ENCODE measurements at places on chromosomes 5 and 9.

DNA sequence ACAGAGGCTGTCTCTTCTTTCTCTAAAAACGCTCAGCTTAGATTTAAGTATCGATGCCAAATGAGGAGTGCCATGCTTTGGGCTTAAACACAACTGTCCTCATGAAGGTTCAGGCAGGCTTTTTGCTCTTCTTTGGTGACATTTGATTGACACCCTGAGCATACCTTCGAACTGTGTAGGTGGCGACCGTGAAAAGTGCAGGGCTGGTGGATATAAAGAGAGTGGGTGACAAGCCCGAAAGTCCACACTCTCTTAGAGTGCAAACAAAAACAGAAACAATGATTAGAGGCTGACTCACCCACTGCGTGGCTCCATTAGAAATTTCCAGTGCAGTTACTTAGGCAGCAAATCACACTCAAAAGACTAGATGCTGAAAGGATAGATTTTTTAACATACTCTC lies 141.7 kb downstream of the SYK start:
- DNase-seq, result no peak

DNA sequence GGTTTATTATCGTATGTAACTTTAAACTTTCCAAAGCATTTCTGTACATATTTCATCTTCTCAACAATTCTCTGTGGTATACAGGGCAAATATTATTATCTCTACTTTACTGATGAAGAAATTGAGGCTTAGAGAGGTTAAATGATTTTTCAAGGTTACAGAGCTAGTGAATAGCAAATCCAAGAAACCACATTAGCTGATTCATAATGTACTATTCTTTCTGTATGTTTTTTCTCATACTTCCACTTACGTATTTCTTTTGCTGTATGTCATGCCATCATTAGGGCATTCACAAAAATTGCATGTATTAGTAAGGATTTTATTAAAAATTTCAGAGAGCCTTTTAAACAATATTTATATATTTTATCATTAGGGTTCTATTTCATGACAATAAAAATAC lies 372.4 kb upstream of the DMAC1 start:
- DNase-seq, result no peak

GRCh38 chr5:89401659-89402058 lies 518.7 kb upstream of the MEF2C start:
- DNase-seq, result no peak

DNA sequence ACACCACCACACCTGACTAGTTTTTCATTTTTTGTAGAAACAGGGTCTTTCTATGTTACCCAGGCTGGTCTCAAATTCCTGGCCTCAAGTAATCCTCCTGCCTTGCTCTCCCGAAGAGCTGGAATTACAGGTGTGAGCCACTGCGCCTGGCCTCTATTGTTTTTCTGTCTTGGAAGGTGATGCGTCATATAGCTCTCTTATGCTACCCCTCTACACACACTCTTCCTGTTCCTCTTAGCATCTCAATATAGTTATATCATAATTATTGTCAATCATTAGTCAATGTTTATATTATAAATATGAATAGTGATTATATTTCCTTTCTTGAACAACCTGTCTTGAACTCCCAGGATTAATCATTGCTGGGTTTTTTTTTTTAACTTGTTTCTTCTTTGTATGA lies 7.3 kb downstream of the PKD2L2 start:
- DNase-seq, result no peak

DNA sequence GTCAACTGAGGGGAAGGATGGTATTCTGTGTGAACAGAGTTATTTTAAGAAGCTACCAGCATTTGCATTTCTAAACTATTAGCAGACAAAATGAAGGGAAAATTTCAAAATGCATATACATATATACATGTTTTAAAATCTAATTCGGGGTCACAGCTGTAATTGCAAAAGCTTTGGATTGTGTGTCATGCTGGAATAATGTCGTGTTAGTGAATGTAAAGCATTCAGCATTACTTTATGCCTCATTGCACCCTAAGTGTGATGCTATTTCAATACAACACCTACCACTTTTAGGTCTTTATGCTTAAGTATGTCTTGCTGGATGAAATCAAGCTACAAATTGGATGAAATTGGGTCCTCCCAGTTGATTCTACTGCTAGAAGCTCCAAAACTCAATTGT lies 687.6 kb upstream of the MEF2C start:
- no peak for DNase-seq

DNA sequence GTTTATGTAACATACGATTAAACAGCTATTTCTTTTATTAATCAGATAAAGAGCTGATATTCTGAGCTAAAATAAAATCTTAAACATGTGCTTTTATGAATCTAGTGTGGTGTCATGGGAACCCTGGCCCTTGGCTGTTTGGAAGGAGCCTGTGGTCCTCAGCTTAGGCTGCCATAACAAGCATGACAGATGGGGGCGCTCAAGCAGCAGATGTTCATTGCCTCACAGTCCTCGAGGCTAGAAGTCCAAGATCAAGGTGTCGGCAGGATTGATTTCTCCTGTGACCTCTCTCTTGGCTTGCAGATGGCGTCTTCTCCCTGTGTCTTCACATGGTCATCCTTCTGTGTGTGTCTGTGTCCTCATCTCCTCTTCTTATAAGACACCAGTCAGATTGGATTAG lies 448.2 kb downstream of the GADD45G start:
- DNase-seq, result no peak

DNA sequence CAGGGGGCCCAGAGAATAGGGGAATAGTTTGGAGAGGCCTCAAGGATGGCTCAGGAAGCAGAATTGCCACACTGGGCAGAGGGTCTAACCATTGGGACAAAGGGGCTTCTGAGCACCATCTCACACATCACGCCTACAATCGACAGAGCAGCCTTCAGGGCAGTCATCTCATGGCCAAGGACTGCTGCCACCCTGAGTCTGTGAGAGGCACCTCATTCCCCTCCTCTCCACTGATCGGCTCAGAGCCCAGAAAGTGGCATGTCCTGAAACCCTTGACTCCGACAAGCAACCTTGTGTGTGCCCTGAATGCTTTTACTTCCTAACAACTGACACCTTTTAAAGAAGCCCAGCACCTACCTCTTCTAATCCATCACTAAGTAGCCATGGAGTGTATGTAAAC lies 128.9 kb upstream of the PTPN3 start:
- DNase-seq, result no peak

DNA sequence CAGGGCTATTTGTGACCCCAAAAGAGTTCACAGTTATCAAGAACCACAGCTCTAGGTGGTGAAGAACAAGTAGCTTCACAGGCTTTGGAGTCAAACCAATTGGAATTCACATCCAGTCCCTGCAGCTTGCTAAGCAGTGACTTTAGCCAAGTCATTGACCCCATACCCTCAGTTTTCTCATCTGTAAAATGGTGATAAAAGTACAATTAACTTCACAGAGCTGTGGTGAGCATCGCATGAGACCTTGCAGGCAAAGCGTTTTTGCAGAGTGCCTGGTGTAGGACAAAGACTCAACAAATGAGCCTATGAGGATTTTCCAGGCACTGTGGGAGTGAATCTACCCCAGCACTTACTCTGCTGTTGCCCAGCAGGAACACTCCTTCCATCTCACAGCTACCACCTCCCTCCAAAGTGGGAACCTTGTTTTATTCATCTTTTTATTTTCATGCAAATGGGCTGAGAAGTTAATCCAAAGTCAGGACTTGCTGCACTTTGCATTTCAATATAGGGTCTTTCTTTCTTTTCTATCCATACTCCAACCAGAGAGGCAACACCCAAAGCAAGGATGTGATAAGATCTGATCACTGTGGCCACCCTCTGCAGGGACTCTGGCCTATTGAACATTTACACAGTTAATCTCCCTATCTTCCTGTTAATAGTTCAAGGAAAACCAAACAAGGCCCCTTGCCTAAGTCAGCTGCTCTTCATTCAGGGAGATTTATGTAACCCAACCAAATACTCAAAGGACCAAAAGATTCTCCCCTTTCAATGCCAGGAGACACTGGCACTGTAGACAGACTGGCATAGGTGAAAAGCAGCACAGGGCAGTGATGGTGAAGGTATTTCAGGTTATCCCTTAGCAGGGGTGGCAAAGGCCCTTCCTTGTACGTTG lies 41.9 kb downstream of the ABCA1 start:
- no peak for DNase-seq

DNA sequence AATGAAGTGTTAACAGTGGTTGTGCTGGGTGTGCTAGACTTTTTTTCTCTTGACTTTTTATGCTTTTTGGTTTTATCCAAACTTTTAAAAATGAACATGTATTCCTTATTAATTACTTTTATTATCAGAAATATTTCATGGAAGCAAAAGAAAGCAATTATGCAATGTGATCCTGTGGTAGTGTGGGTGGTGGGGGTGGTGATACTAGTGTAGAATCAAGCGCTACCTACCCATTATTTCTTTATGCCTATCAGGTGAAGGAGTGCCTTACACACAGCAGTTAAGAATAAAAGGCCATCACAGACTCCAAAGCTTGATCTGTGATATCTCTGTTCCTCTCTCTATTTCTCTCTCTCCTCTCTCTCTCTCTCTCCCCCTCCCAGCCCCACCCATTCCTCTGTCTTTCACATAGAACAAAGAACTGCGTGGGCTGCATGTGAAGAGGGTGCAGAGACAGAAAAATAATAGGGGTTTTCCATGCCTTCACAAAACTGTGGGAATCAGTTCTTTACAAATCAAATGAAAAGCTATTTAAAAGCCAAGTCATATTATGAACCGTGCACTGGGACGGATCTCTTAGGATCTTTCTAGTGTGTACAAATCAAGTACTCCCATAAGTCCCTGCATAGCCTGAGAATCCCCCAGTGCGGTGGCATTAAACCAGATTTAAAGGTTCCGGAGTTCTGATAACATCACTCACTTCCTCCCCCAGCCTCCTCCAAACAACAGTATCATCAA lies 351.2 kb downstream of the RAB3C start:
- DNase-seq, result no peak

GRCh38 chr5:99815-100214 lies 7.8 kb downstream of the PLEKHG4B start:
- DNase-seq, result no peak

DNA sequence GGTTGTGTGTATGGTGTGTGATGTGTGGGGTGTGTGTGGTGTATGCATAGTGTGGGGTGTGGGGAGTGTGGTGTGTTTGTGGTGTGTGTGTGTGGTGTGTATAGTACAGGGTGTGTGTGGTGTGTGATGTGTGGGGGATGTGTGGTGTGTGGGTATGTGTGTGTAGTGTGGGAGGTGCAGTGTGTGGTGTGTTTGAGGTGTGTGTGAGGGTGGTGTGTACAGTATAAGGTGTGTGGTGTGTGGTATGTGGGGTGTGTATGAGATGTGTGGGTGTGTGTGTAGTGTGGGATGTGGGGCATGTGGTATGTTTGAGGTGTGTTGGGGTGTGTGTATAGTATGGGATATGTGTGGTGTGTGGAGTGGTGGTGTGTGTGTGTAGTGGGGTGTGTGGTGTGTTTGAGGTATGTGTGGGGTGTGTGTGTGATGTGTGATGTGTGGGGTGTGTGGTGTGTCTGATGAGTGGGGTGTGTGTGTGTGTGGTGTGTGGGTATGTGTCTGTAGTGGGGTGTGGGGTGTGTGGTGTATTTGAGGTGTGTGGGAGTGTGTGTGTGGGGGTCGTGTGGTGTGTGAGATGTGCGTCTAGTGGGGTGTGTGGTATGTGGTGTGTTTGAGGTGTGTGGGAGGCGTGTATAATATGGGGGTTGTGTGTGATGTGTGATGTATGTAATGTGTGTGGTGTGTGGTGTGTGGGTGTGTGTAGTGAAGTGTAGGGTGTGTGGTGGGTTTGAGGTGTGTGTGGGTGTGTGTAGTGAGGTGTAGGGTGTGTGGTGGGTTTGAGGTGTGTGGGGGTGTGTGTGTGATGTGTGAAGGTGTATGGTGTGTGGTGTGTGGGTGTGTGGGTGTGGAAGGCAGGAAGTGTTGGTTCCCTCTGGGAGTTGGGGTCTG lies 8.6 kb downstream of the ECSCR start:
- no peak for DNase-seq

GRCh38 chr9:88528080-88528790 lies 6.7 kb upstream of the NXNL2 start:
- DNase-seq, result no peak

DNA sequence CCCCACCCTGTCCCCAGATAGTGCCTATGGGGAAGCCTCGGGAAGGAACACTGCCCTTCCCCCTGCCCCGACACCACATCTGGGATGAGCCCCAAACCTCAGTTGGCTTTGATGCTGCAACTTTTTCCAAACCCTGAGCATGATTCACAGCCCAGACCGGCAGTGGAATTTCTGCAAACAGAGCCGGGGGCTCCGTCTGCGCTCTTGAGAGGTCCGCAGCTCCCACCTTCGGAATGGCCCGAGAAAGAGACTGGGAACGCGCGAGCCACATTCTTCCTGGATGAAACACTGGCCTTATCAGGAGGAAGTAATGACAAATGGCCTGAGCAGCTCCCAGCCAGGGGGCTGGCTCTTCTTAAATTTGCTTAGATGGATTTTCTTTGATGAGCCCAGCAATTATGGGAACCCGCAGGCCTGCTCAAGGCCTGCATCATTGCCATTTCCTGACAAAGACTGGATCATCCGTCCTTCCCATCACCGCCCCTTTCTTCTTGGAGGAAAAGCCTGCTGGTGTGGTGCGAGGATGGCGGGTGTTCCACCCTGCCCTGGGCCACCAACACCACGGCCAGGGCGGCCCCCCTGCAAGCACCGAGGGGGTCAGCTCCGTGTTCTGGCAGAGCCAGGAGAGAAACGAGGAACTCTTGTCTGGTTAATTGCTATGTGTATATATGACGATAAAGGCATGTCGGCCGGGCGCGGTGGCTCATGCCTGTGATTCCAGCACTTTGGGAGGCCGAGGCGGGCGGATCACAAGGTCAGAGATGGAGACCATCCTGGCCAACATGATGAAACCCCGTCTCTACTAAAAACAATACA lies 38.8 kb upstream of the COL5A1 start:
- DNase-seq, result peak; percentile 97

GRCh38 chr9:30995956-30996738 lies 1388.3 kb upstream of the ACO1 start:
- DNase-seq, result no peak

DNA sequence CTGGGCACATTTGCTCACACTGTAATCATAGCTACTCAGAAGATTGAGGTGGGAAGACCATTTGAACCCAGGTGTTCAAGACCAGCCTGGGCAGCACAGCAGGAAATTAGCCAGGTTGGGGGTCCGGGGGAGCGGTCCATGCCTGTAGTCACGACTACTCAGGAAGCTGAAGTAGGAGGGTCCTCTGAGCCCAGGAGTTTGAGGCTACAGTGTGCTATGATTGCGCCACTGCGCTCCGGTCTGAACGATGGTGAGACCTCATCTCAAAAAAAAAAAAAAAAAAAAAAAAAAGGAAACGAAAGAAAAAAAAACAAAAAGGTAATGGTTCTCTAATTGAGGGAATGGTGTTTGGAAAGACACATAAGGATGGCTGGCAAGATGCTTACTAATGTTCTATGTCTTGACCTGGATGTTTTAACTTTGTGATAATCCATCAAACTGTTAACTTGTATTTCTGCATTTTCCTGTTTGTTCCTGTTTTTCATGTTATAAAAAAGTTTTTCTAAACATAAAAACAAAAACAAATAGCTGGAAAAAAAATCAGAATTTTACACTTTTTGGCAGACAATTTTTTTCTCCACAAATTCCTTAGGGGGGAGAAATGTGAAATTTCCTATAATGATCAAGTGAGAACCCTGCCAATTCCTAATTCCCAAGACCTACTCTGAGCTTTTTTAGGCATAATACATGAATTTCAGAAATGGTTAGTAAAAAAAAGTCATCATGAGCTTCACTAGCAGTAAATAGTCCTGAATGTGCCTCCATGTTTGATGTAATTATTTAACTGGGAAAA lies 96.9 kb downstream of the DENND1A start:
- DNase-seq, result no peak

- no peak for DNase-seq
Observed at GRCh38 chr5:55039843-55040242, 15.8 kb downstream of the GZMK start.

Measured in AG04449 (cell line).